ENCODE measurements at places on chromosomes 4 and X. TPM values are rescaled to one million over a fixed set of nuclear protein-coding genes. Genes with fewer than 3 reads are reported as not detected.

DNA sequence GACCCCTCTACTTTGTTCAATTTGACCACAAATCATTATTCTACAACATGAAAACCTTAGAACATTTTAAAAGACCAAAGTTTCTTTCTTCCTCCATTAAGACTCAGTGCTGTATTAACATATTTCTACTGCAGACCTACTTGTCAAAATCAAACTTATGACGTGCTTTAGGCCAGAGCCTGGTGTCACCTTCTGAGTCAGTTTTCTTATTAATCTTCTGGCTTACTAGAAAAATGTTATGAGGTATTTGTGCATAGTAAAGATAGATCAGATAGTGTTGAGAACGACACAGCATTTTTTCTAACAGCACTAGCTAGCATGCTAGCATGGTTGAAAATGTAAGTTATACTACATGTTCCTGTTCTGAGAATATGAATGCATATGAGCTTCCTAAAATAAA is 333.6 kb upstream of the FAM241A start:
- no peak for DNase-seq

GRCh38 chrX:149372866-149373265 is 132.2 kb downstream of the IDS start:
- no peak for DNase-seq

DNA sequence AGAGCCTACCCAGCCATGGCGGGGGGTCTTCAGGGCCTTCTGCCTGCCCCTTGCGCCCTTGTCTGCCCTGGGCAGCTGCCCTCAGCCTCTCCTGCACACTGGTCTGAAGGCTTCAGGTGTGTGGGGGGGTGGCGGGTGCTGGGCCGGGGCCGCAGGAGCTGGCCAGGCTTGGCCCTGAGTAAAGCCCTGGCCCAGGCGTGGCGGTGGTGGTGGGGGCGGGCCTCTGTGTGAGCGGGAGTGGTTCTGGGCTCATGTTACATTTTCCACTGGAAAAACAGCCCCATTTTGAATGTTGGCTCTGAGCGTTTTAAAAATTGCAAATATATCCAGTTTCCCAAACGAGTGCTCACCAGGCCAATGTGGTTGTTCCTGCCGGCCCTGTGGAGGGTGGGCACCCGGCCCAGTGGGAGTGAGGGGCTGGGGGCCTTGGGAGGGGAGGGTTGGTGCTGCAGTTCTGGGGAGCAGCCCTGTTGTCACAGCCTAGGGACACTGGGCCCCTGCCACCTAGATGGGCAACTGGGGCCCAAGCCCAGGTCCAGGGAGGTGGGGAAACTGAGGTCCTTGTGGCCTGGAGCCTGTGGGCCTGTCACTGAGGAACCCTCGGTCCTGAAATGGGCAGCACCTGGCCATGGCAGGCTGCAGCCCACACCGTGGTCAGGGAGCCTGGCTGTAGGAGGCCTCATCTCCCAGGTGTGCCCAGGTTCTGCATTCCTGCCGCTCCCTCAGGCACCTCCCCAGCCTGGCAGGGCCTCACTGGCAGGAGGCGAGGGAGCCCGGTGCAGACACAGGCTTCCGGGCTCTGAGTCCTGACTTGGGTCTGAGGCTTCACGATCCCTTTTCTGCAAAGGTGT is 28.3 kb downstream of the FGFRL1 start:
- DNase-seq: no peak

GRCh38 chr4:570754-571153 is 5.3 kb downstream of the TMEM271 start:
- DNase-seq: no peak

GRCh38 chr4:172980219-172980618 is 188.4 kb upstream of the GALNT7 start:
- DNase-seq: no peak

- no peak for DNase-seq
These were observed 1.8 kb upstream of the EXOSC9 start for GRCh38 chr4:121799208-121799823.

- no peak for DNase-seq
These were observed 820.2 kb downstream of the FSTL5 start for GRCh38 chr4:161343569-161343950.

- no peak for DNase-seq
These were observed 1526.2 kb downstream of the RPA4 start for GRCh38 chrX:98409867-98410266.

- no peak for DNase-seq
These were observed 1.4 kb upstream of the SLC34A2 start for GRCh38 chr4:25654031-25654970.

DNA sequence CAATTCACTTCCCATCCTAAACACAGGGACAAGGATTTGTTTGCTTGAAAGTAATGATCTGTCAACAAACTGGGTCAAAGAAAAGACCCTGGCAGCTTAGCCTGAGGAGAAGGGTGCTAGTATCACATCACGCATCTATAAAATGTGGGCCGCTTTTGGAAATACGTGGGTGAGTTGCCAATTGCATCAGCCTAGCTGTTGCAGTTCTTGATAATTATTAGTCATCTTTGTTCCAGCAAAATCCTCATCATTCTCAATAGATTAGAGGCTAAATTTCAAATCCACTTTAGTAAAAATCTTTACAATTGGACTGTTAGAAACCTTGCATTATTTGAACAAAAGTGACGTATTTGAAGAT is 33.6 kb upstream of the TAPT1 start:
- DNase-seq: no peak

- DNase-seq: no peak
These were observed 27.5 kb downstream of the ZFYVE28 start for GRCh38 chr4:2390784-2391421.

DNA sequence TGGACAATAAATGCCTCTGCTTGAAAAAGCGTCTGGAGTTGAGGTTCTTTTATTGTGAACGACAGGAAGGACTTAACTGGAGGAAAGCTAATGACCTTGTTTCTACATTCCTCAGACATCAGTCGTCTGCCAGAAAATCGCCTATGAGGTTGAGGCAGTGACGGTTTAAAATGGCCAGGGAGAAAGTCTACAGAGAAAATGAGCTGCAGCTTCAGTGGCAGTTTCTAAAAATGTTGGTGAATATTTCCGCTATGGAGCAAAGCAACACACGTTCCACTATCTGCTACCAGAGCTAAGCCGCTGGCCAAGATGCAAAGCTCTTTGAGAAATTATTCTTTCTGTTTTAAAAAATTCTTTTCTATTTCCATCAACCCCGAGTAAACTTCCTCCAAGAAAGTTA is 116.9 kb upstream of the GALNT7 start:
- no peak for DNase-seq

GRCh38 chr4:56183344-56183959 is 203.8 kb downstream of the AASDH start:
- DNase-seq: no peak

The KIT gene
- 0.73 TPM for total RNA-seq

The UBE2D3 gene
- total RNA-seq: 167 TPM

The ZNF674 gene
- total RNA-seq: 2.5 TPM

The GAGE2A gene
- total RNA-seq: not detected

The RAB40A gene
- 0.32 TPM for total RNA-seq

The FAT4 gene
- total RNA-seq: 3.7 TPM

The H2BW2 gene
- not detected for total RNA-seq
